Fibroblast of skin of abdomen (primary cell): ENCODE measurements at places on chromosomes 11 and 22.
A peak's percentile ranks its signal among the peaks of the same experiment; 100 is the strongest.

DNA sequence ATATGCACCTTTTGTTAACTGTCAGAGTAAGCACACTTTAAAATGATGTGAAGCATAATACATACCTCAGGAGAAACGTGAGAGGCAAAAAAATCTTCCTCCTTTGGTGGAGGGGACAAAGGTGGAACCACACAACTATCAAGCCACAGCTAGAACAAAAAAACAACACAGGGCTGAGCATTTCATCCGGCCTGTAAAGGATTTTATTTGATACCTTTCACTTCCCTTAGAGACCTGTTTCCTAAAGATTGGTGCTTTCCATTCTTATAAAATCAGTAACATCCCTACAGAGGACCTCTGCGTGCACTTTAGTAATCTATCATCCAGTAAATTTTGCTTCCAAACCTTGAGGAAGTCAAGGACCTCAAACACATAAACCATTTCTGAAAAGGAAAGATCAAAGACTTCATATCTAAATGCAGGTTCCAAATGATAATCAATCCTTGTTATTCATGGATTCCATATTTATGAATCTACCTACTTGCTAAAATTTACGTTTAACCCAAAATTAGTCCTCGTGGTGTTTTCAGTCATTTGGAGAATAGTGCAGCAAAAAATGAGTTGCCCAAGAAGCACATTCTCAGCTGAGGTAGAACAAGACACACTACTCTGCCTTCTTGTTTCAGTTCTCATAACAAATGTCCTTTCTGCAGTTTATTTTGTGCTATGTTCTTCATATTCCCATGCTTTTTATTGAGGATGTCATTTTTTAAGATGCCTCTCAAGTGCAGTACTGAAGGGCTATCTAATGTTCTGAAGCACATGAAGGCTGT is 22.7 kb downstream of the ARFGAP3 start:
- no peak for DNase-seq

DNA sequence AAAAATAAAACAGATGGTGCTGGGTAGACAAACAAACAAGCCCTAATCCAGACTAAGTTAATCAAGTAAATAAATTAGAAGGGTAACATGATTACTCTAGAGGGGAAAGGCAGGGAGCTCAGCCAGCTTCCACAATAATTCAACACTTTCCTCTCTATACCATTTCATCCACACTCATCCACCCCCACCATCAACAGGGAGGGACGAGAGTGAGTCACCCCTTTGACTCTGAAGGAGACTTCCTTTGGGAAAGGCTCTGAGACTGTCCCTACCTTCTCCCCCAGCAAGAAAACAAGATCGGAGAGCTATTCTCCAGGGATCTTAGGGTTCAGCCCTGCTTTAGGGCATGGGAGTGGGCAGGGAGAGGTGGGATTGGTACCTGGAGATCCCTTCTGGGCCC is 33.1 kb downstream of the TRIM66 start:
- peak; percentile 64 for DNase-seq

GRCh38 chr11:133154076-133154475 is 378.2 kb downstream of the OPCML start:
- DNase-seq, result no peak

DNA sequence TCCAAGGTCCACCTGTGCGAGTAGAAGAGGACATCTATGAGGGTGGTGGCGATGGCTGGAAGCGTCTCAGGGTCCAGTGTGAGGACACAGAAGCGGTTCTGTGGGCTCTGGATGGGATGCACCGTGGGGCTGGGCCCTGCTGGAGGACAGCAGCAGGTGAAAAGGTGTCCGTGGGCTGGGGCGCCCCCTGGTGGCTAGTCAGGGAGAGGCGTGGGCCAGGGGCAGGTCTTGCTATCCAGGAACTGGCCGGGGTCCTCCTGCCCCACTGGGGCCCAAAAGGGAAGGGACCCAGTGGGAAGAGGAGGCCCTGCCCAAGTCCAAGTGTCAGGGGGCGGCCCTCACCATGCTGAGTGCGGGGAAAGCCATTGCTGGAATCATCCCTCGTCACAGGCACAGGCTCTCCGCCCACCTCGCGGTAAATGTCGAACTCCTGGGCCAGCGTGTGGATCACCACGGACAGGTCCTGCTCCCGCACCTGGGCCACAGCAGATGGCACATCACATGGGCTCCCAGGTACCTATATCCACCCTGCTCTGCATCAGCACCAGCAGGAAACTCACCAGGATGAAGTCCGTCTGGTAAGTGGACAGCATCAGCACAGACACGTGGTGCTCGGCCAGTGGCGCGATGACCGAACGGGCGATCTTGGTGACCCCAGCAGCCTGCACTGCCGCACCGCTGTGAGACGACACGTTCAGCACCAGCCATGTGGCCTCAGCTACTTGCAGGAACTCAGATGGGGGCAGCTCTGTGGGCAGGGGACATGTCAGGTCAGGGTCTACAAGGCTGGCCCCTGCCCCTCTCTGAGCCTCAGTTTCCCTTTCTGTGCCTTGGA is 2.3 kb downstream of the CASTOR1 start:
- DNase-seq, result peak; percentile 25

- peak; percentile 13 for DNase-seq
These were observed 8.0 kb downstream of the VSTM5 start for GRCh38 chr11:93842461-93842860.

DNA sequence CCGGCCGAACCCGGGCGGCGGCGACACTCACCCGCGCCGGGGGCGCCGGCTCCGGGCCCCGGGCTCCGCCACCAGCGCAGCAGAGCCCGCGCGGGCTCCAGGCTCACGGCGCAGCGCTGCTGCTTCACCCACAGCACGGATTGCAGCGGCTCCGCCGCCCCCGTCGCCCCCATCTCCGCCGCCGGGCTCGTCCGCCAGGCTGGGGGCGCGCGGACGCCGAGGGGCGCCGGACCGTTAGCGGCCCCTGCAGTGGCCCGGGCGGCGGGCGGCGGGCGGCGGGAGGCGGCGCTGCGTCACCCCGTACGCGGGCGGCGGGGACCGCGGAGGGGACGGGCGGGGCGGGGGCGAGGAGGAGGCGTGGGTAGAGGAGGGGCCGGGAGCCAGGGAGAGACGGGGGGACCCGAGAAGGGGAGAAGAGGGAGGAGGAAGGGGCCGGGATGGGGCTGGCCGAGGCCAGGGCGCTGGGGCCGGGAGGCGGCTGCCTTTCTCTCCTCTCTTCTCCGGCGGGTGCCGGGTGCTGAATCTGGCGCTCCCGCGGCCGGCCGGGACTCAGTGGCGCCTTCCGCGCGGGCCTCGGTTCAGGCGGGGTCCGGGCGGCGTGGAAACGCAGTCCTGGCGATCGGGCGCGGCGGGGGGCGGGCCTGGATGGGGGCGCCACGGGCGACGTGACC is at the start of gene CERK:
TSS of gene CERK (minus strand) at position 277 of the 671 bp plus-strand sequence. CDS start at position 173, 104 bp downstream.
- peak; percentile 77 for DNase-seq

- DNase-seq, result peak; percentile 66
These were observed at the start of gene ZPR1 for GRCh38 chr11:116787786-116788486. TSS of gene ZPR1 (minus strand) at chr11:116788023. CDS start at chr11:116787990, 33 bp downstream.

DNA sequence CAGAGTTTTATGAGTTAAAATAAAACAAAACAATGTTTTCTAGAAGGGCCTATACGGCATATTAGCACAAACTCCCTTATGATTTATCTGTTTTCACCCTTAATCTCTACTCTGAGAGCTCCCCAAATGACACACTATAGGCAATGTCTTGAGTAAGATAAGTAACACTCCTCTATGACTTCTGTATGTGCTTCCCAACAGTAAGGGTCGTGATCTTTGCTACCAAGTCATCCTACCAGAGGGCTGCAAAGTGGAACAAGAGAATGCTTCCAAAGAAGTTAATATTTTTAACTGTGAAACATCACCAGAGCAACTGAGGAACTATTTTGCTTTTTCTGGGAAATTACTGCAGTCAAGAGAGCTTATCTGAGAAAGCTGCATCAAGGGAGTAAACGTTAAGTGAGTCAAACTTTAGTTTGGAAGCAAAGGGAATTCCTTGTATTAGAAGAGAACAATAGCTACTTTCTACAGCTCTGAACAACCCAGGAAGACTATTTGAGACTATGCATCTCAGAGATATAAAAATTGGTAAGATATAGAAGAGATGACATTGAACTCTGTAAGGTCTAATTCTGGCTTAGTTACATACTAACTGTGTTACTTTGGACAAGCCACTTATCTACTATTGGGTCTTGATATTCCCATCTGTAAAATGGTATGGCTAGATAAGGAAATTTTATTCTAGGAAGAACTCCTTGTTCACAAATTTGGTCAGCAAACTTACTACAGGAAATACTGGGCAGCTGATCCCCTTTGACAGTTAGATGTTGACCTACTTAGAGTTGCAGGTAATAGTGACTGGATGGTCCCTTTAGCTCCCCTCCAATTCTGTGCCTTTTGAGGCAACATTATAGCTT is 43.7 kb upstream of the CCDC34 start:
- DNase-seq, result no peak
